ENCODE measurements at places on chromosomes 16 and 17.

GRCh38 chr17:79573196-79573896, 37.5 kb downstream of the RBFOX3 start:
- no peaks in the 10 kb centered on the region for H3K4me1 ChIP-seq
- H3K27ac ChIP-seq = no peak overlapping the region
- no peaks in the 10 kb centered on the region for H3K27me3 ChIP-seq

DNA sequence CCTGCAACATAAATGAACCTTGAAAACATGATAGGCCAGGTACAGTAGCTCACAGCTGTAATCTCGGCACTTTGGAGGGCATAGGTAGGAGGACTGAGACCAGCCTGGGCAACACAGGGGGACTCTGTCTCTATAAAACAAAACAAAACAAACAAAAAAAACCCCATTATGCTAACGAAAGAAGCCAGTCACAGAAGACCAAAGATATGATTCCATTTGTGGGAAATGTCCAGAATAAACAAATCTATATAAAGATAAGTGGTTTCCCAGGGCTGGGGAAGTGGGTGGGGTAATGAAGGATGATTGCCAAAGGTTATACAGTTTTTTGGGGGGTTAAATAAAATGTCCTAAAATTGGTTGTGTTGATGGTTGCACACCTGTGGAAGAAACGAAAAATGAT, 36.5 kb upstream of the SIAH1 start:
- DNase-seq = no peak
- H3K27ac ChIP-seq = no peak overlapping the region
- no peaks in the 10 kb centered on the region for H3K27me3 ChIP-seq
- H3K36me3 ChIP-seq = no peaks in the 10 kb centered on the region
- H3K4me3 ChIP-seq = no peak overlapping the region
- no peaks in the 10 kb centered on the region for H3K4me1 ChIP-seq

GRCh38 chr16:11964761-11965551, at the start of gene TNFRSF17:
Gene TNFRSF17 (plus strand): TSS chr16:11965210. CDS start chr16:11965325, 115 bp downstream.
- H3K27ac ChIP-seq = no peak within 1 kb of the TSS
- no peaks in the 10 kb centered on the region for H3K36me3 ChIP-seq
- H3K27me3 ChIP-seq = no peaks in the 10 kb centered on the region
- no peak within 1 kb of the TSS for H3K4me3 ChIP-seq
- no peaks in the 10 kb centered on the region for H3K4me1 ChIP-seq

DNA sequence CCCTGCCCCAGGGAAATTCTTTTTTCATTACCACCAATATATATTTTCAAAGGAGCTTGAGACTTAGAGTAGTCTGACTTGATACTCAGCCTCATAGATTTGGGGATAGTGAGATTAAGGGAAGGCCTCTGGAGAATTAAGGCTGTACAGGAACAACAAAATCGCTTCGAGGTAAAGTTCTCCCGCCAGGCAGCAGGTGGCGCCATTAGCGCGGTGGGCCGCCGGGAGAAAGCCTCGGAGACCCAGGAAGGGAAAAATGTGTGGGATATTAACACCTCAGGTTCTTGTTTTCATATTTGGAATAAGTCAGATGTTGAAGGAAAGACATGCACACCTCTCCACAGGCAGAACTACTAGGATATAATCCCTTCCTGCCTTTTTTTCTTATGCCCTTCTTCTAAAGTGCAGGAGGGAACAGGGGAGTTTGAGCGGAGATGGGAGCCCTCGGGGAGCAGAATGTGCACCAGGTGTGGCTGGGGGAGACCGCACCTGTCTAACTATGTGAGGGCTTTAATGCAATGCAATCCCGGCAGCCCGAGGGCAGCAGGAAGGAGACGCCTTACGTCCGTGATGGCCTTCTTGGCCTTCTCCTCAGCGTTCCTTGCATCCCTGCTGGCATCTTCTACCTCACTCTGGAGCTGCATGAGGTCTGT, 25.9 kb downstream of the MYH3 start:
- no peaks in the 10 kb centered on the region for H3K27me3 ChIP-seq
- no peak for DNase-seq
- H3K4me1 ChIP-seq = no peaks in the 10 kb centered on the region
- no peaks in the 10 kb centered on the region for H3K36me3 ChIP-seq

DNA sequence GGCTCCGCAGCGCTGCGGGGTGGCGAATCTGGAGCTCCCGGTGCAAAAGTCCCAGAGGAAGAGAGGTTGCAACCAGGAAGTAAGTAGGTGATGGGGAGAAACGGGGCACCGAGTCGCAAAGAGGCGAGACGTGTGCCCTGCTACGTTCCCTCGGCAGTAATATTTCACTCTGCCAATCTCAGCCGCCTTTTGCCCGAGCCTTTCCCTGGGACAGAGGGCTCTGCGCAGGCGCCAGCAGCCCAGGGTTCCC, at the start of gene NR1D1:
Gene NR1D1 (minus strand): TSS at position 171 of the 250 bp plus-strand sequence. CDS start 495 bp downstream, outside the sequence.
- H3K27ac ChIP-seq = peak within 1 kb of the TSS; percentile 99
- no peaks in the 10 kb centered on the region for H3K36me3 ChIP-seq
- H3K27me3 ChIP-seq = no peaks in the 10 kb centered on the region
- peak within 1 kb of the TSS; percentile 98 for H3K4me3 ChIP-seq
- DNase-seq = no peak
- H3K4me1 ChIP-seq = peaks cover 10% of the 10 kb centered on the region
